ENCODE measurements at places on chromosomes 7 and 10. TPM values are rescaled to one million over a fixed set of nuclear protein-coding genes. Genes with fewer than 3 reads are reported as not detected.

DNA sequence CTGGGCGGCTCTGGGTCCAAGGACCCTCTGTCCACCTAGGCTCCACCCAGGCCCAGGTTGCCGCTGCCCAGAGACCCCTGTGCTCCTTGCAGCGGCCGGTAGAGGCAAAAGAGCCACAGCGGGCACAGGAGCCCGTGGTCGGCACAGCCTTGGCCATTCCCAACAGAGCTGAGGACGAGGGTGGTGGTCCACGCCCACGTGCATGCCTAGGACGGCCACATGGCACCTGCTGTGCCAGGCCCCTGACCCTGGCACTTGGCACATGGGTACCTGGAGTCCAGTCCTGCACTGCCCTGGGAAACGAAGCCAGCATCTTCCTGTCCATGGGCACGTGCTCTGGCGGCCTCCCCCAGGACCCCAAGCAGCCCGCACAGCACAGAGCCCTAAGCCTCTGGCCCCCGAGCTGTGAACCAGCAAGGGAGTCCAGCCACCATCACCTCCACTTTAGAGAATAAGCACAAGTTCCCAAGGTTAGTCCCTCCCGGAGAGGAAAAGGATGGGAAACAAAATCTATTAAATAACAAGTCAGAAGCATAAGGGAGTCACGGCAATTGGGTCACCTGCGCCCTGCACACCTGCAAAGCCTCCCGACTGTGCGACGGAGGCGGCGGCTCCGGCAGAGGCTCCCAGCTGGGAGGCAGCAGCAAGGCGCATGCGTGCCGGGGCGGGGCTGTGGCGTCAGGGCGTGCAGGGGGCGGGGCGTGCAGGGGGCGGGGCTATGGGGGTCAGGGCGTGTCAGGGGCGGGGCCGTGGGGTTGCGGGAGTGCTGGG lies 59.1 kb downstream of the STK32C start:
- no peaks in the 10 kb centered on the region for H3K27me3 ChIP-seq
- DNase-seq = peak; percentile 69
- no peaks in the 10 kb centered on the region for H3K4me1 ChIP-seq

PLXNA4 gene
- total RNA-seq = 0.05 TPM

- peaks cover 21% of the 10 kb centered on the region for H3K4me1 ChIP-seq
- no peak for DNase-seq
- no peak overlapping the region for H3K4me3 ChIP-seq
- H3K27me3 ChIP-seq = no peaks in the 10 kb centered on the region
Measured at GRCh38 chr7:98125759-98126158, 19.1 kb downstream of the LMTK2 start.

GRCh38 chr10:97494863-97495506 lies 3.2 kb downstream of the MMS19 start:
- peak overlapping the region; percentile 16 for H3K4me3 ChIP-seq
- DNase-seq = peak; percentile 24
- H3K4me1 ChIP-seq = peaks cover 56% of the 10 kb centered on the region
- peaks cover 5% of the 10 kb centered on the region for H3K27me3 ChIP-seq
- peaks cover 11% of the 10 kb centered on the region for H3K36me3 ChIP-seq

GRCh38 chr10:125007436-125007835 lies 65.5 kb downstream of the ZRANB1 start:
- no peaks in the 10 kb centered on the region for H3K27me3 ChIP-seq
- H3K27ac ChIP-seq = no peak overlapping the region
- no peaks in the 10 kb centered on the region for H3K36me3 ChIP-seq
- no peak overlapping the region for H3K4me3 ChIP-seq
- DNase-seq = no peak
- H3K4me1 ChIP-seq = no peaks in the 10 kb centered on the region

GRCh38 chr10:16777473-16778370 lies 39.5 kb downstream of the RSU1 start:
- no peak for DNase-seq
- H3K4me1 ChIP-seq = peaks cover 36% of the 10 kb centered on the region
- H3K27ac ChIP-seq = peak overlapping the region; percentile 72
- H3K36me3 ChIP-seq = peaks cover 6% of the 10 kb centered on the region

ABI1 gene
- total RNA-seq = 34.5 TPM

GRCh38 chr10:71243756-71244395 lies 31.5 kb downstream of the UNC5B start:
- no peaks in the 10 kb centered on the region for H3K36me3 ChIP-seq
- H3K27me3 ChIP-seq = no peaks in the 10 kb centered on the region
- no peaks in the 10 kb centered on the region for H3K4me1 ChIP-seq
- H3K4me3 ChIP-seq = no peak overlapping the region

DNA sequence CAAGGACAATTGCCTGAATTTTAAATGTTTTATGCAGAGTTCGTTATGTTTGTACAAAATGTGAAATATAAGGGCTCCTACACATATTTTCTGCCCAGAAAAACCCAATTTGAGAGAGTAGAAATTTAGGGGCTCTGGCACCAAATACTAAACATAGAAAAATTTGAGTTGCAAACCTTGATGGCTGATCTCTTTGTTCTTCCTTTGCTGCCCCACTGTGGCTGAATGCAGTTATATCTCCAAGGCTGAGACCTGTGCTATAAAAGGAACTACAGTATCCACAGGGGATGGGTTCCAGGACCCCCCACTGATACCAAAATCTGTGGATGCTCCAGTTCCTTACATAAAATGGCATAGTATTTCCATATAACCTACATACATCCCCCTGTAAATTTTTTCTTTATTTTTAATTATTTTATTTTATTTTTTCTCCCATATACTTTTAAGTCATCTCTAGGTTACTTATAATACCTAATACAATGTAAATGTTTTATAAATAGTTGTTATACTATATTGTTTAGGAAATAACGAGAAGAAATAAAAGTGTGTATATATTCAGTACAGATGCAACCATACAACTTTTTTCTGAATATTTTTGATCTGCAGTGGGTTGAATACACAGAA lies 22.5 kb downstream of the CFAP43 start:
- H3K4me3 ChIP-seq = no peak overlapping the region
- peak; percentile 67 for DNase-seq
- no peaks in the 10 kb centered on the region for H3K4me1 ChIP-seq
- H3K27me3 ChIP-seq = no peaks in the 10 kb centered on the region
- no peaks in the 10 kb centered on the region for H3K36me3 ChIP-seq

- H3K27ac ChIP-seq = no peak overlapping the region
- no peaks in the 10 kb centered on the region for H3K36me3 ChIP-seq
- H3K27me3 ChIP-seq = no peaks in the 10 kb centered on the region
Measured at GRCh38 chr7:33666531-33666930, 238.8 kb upstream of the BMPER start.

ZP3 gene
- total RNA-seq = 32.6 TPM

CALY gene
- not detected for total RNA-seq

Data from activated naive CD4-positive, alpha-beta T cell treated with anti-CD3 and anti-CD28 coated beads for 36 hours (primary cell).